ENCODE measurements at places on chromosomes 7 and 10.

DNA sequence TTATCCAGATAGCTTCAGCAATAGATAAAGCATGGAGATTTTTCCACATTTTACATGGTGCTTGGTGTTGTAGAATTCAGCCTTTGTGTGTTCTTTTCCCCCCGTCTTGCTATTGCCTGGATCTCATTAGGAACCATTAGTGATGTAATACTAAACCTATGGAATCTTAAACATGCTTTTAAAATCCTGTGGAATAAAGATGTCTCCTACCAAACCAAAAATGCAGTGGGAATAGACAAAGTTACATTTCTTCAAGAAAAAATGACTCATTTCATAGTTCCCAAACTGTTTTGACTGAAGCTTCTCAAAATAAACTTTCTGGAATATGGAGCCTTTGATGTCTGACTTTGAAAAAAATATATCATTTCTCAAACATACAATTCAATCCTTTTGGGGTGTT lies 44.0 kb downstream of the CALD1 start:
- DNase-seq: no peak

GRCh38 chr10:79482741-79483140 lies 29.6 kb upstream of the EIF5AL1 start:
- no peak for DNase-seq

DNA sequence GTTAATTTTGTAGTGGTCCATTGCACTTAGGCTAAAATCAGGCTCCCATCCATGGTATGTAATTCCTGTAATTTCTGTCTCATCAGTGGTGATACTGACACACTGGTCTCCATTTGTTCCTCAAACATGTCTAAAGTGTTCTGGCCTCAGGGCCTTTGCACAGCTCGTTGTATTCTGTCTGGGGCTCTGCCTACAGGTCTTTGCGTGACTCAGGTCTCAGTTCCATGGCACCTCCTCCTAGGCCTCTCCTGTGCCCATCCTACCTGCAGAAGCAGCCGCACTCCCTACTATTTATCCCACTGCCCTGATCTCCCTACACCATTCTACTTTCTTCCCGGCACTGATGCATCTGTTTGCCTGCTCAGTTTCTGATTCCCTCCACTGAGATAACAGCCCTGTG lies 173.8 kb downstream of the ITGA8 start:
- DNase-seq: no peak

DNA sequence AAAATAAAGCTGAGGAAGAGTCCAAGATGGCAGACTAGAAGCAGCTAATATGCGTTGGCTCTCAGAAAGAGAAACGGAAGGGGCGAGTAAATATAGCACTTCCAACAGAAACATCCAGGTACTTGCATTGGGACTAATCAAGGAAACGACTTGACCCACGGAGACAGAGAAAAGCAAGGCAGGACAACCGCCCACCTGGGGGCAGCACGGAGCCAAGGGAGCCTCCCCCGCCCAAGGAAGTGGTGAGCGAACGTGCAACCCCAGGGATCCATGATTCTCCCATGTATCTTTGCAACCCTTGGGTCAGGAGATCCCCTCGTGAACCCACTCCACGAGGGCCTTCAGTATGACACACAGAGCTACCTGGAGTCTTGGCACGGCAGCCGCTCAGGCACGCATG lies 45.4 kb upstream of the GRM3 start:
- no peak for DNase-seq

DNA sequence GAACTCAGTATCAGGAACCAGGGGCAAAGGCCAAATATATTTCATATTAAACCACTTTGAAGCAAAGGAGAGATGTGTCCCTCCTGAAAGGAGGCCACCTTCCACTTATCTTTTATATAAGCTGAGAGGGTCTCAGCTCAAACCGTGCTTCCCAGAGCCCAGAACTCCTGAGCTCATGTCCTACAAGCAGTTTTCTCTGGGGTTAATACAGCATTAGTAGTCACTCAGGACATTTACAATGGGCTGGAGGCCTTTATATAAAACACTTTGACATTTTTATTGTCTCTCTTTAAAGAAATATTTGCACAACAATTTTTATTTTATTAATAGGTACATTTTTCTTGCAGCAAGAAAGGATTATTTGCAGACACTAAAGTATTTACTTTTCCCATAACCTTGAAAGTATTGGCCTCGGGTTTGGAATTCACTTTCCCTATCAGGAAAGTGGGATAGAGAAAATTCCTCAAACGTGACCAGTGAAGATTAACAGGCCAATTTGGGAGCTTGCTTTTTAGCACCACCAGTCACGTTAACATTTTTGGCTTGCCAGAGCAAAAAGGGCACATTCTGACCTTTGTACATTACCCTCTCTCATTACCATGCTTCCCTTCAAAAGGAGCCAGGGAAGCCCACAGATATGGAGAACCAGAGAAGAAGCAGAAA lies 464.9 kb upstream of the NRP1 start:
- no peak for DNase-seq

GRCh38 chr10:71234004-71234894 lies 21.9 kb downstream of the UNC5B start:
- DNase-seq: no peak

- DNase-seq: no peak
Observed at GRCh38 chr7:88167721-88168120, 52.1 kb downstream of the SRI start.

DNA sequence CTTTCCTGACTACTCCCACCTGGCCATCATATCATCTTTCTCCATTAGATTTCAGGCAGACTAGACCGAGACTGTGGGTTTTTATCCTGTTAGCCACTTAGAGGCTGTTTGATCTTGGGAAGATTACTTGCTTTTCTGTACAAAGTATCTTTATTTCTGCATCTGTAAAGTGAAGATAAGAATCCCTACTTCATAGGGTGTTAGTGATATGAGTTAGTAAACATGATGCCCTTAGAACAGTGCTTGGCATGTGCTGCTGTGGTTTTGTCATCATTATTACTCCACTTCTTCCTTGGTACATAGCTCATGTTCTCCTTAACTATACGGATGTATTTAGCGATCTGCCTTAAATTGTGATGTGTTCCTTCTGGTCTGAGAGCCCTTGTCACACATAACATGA lies 165.2 kb downstream of the AUTS2 start:
- no peak for DNase-seq

DNA sequence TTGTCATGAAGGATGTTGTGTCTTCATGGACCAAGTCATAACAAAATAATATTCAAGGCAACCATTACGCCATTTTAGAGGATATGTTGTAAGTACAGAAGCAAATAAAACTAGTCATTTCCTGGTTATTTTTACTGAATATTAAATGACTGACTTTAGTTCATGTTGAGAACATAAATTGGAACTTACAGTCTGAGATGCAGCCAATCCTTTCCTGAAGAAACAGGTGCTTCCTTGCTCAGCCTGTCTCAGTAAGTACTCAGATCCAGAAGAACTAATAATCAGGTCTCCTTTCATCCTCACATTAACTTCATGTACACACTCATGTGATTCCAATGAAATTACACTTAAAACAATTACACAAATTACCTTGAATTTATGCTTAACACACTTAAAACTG lies 12.3 kb downstream of the SEMA3A start:
- DNase-seq: no peak

DNA sequence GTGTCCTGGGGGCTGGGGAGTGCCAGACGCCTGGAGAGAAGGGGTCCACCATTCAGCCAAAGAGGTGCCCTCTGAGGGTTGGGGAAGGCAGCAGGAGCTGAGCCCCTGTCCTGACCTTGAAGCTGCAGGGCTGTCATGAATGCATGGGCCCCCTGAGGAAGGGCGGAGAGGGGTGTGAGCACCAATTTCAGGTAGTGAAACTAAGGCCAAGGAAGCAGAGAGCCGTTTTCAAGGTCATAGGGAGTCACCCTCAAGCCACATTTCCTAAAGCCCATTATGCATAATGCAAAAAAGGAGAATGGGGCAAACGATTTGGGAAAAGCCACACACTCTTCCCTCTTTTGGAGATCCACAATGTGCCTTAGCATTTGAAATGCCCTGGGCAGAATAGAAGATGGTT lies 37.2 kb downstream of the FIGNL1 start:
- no peak for DNase-seq

- no peak for DNase-seq
Observed at GRCh38 chr10:62803724-62804355, 680 bp upstream of the ADO start.
